ENCODE measurements at places on chromosomes 16 and 17. TPM values are rescaled to one million over a fixed set of nuclear protein-coding genes. Genes with fewer than 3 reads are reported as not detected.

GRAP gene
- total RNA-seq = 1.6 TPM

PRSS21 gene
- total RNA-seq = not detected

- no peak for DNase-seq
Observed at GRCh38 chr16:78686601-78687000, 587.1 kb downstream of the WWOX start.

DNA sequence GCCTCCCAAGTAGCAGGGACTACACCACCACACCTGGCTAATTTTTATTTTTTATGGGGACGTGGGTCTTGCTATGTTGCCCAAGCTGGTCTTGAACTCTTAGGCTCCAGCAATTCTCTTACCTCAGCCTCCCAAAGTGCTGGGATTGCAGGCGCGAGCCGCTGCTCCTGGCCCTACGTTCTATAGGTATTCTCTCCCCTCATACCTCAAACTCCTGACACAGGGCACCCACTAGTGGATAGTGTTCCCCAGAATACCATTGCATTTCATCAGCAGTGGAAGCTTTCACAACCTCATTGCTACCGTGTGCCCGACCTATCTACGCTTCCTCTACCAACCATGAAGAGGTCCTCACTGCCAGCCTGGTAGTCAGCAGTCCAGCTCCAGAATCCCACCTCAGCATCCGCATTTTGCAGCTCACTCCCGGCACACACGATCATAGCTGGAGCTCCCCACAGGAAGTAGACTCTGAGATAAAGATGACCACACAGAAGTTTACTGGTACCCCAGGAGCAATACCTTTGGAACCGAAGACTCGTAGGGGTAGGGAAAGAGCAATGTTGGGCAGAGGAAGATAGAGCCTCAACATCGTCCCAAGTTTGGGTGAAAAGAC, 9.3 kb downstream of the CTRB2 start:
- no peak for DNase-seq

GRCh38 chr17:51672065-51672464, 411.7 kb downstream of the UTP18 start:
- no peak for DNase-seq

DNA sequence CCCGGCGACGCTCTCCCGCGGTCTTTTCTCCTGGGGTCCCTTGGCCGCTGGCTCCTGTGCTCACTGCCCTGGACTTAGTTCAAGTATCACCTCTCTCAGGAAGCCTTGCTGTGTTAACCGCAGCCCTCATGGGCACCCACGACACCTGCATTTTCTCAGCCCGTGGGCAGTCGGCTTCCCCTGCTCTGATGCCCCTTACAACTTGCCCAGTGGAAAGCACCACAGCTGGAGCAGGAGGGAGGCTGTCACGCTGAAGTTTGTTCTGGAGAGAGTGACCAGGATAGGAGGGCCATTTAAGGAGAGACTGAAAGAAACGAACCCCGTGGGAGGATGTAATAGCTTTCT, 395 bp downstream of the STXBP4 start:
- no peak for DNase-seq

Data from mesothelial cell of epicardium (in vitro differentiated cells).